ENCODE measurements at places on chromosomes 16 and 17.

- no peak for DNase-seq
These were observed 103.0 kb upstream of the SHISA6 start for GRCh38 chr17:11138023-11138422.

GRCh38 chr17:61338874-61339478 is 60.7 kb upstream of the TBX2 start:
- DNase-seq, result no peak

- no peak for DNase-seq
These were observed 117.6 kb upstream of the ZNF750 start for GRCh38 chr17:82957469-82957795.

DNA sequence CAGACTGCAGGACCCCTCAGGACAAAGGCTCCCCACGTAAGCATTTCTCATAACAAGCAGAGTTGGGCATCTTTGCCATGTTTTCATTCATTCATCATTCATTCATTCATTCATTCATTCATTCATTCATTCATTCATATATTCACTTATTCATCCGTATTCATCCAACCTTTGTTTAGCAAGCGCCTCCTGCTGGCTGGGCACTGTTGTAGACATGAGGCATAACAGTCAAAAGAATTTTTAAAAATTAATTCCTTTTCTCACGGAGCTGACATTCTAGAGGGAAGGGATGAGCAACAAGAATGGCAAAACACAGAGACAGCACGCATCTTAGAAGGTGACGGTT is 351.7 kb upstream of the TNRC6C start:
- DNase-seq, result no peak

DNA sequence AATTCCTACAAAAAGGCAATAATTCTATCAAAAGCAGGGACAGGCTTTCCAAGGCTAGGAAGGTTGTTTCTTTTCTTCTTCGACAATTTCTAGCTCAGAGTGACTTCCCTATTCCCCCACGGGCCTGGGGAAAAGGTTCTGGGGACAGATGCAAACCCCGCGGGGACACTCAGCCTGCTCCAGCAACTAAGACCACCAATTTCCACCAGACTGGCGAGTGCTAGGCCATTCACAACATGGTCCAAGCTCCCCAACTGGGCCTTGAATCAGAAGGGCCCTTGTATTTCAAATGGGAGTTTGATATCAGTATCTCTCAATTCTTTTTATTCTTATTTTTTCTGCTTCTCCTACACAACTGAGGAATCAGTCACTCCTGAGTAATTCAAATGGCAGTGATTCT is 86.7 kb downstream of the USP31 start:
- DNase-seq, result no peak

DNA sequence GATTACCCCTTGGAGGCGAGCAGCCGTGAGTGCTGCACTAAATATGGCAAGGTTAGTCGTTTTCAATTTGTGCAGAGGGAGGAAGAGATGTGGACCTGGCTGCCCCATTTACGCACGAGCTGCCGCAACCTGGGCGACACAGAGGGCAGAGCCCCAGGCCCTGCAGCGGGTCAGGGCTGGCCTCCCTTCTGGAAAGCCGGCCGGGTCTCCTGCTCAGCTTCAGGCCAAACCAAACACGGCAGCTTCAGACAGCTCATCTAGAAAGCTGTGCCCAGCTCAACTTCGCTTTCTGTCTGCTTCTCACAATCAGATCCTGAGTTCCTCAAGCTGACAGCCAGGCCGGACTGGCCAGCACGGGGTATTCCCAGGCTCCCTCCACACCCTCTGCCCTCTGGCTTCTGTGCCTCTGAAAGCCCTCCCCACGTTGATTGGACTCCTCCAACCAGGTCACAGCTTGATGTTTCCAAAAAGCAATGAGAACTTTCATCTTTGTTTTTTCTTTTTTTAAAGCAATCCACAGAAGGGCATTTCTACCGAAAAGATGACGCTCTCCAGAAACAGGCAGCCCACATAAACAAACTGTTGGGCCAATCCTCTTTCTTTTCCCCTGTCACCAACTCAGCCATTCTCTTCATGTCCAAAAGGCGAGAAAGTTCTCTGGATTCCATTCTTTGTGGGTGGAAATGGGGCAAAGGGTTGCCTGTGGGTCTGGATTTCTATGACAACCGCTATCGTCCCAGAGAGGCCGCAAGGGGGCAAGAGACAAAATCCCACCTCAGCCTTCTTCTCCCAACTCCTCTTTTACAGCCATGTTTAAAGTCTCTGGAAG is 189.0 kb downstream of the ZFHX3 start:
- peak; percentile 69 for DNase-seq

DNA sequence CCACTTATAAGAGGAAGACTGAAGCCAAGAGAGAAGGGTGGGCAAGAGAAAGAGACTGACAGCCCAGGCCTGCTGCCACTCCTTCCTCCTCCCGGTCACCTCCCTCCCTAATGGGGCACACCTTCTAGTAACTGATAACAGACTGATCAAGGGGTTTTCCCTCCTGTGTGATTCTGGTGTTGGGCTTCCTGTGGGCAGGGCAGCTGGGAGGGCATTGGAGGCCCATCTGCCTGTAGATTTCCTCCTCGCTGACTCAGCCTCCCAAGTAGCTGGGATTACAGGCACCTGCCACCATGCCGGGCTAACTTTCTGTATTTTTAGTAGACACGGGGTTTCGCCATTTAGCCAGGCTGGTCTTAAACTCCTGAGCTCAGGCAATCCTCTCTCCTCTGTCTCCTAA is 16.2 kb downstream of the CA4 start:
- DNase-seq, result no peak

DNA sequence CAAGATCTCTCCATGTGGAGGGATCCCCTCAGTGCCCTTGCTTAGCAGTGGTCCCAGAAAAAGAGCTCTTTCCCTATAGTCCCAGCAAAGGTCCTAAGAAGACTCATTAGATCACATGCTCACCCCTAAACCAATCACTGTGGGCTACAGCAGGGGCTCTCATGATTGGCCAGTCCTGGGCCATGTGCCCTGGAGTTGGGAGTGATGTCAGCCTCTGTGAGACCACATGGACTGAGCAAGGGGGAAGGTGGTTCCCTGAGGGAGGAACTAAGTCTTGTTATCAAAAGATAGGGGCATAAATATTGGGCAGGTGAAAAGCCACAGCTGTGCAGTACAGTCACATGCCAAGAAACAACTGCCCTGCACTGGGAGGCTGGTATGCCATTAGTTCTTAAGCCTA is 51.3 kb downstream of the SCNN1B start:
- no peak for DNase-seq

DNA sequence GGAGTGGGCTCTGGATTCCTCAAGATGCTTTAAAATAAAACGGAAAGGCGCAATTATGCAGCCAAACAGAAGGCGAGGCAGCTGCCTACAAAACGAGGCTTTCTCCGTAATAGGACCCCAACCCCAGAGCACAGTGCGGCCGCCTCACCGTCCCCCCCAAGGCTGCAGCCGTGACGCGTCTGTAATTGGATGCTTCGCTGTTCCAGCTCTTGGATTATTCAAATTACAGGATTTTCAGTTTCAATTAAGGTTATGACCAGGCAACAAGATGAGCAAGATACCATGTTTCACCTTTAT is 37.3 kb upstream of the ABR start:
- no peak for DNase-seq

DNA sequence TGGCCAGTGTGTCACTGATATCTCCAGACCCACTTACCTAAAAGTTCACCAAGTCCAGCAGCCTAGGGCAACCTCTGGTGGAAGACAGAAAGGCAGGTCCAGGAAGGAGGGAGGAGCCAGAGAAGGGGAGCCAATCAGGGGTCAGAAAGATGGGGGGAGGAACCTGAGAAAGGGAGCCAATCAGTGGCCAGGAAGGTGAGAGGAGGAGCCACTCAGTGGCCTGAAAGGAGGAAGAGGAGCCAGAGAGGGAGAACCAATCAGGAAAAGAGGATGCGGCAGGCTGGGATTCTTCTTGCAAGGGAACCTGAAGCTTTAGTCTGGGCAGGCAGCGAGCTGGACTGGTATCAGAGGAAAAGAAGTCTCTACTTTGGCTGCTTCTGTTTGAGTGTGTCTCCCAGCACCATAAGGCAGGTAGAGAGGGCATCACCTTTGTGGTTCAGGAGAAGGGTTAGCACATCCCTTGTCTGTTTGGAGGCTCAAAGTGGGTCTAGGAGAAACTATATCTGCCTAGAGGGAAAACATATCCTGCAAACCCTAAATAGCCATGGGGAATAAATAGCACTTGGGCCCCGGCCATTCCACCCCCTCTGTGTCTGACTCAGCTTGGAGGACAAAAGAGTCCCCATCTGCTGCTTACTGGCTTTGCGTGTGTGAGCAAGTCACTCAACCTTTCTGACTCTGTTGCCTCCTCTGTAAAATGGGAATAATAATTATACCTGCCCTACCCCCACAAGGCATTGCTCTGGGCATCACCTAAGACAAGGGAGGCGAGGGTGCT is 43.4 kb upstream of the CRHR1 start:
- peak; percentile 72 for DNase-seq

DNA sequence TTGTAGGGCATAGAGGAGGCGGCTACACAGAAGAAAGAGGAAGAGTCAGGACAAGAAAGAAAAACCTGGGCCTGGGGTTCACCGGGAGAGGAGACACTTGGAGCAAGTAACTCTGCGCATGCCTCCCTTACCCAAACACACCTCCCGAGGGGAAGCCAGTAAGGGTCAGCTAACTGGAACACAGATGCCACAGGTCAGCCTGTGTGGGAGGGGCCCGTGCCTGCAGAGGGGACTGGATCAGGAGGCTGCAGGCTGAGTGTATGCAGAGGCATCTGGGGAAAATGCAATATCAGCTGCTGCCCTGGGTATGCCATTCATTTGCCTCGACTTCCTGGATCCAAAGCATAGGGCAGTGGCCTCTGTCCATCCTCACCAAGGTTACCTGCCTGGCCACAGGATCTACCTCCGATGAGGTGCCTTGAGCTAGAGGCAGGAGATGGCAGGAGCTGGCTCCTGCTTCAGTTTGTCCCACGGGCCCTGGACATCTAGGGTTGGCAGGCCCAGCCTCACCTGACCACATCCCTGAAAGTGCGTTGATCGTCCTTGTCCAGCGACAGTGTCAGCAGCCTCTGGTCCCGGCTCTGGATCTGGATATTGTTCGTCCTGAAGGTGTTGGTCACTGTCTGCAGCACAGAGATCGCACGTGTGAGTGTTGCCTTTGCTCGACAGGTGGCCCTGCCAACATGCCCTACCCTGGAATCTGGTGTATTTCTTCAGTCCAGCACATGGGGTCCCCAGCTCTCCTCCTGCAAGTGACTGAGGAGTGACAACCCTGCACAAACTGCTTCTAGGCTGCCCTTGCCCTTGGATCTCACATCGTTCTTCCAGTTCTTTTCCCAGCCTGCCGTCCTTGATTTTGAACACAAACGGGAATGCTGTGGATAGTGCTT is 4.6 kb upstream of the MFSD6L start:
- no peak for DNase-seq

DNA sequence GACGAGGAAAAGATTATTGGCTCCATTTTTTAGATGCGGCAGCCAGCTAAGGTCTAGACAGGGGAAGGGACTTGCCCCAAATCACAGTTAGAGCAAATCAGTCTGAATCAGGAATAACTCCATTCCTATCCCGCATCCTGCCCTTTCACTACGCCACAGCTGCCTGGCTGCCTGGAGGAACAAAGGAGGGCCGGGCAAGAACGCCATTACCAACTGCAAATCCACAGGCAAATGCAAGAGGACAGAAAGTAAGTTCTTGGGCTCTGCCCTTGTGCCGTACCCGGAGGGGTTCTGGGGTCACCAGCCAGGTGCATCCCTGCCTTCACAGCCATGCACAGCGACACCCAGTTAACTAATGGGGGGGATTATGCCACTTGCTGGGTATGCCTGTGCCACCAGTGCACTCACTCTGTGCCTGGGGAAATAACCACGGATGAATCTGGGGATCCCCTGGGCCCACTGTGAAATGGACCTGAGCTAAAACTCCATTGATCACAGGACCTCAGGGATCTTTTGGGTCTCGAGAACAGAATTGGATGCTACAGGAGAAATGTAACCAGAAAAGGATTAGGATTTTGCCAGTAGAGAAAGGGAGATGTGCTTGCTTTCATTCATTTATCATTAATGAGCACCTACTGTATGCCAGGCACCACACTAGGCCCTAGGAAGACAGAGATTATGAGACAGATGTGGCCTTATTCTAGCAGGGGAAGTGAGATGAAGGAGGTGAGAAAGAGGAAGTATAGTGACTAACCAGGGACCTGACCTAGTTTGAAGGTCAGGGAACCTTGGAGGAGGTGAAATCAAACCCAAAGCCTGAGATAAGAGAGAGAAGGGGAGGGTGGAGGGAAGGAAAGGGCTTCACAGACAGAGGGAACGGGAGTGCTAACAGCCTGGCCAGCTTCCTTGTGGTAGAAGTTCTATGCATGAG is 17.7 kb downstream of the BCL7C start:
- peak; percentile 45 for DNase-seq

GRCh38 chr16:10590342-10590741 is 9.9 kb upstream of the EMP2 start:
- DNase-seq, result no peak

- no peak for DNase-seq
These were observed 84.7 kb downstream of the YPEL2 start for GRCh38 chr17:59416184-59416583.

- peak; percentile 35 for DNase-seq
These were observed 2.5 kb upstream of the CDYL2 start for GRCh38 chr16:80806927-80807340.

DNA sequence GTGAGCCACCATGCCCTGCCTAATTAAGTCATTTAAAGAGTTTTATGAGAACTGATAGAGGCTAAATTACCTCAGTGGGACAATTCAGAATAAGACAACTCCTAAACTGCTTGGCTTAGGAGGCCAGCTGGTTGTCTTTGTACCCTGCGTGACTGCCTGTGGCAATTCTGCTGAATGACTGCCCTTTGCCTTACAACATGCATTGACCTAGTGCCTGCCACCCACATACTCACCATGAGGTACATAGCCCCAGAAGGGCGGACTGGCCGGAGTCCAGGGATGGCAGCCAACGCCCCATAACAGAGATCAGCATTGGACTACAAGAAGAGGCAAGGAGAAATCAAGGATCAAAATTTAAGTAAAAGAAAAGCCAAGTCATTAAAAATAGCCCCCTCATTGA is 7.3 kb downstream of the TAT start:
- DNase-seq, result no peak

GRCh38 chr16:76705892-76706291 is 428.7 kb downstream of the CNTNAP4 start:
- no peak for DNase-seq

DNA sequence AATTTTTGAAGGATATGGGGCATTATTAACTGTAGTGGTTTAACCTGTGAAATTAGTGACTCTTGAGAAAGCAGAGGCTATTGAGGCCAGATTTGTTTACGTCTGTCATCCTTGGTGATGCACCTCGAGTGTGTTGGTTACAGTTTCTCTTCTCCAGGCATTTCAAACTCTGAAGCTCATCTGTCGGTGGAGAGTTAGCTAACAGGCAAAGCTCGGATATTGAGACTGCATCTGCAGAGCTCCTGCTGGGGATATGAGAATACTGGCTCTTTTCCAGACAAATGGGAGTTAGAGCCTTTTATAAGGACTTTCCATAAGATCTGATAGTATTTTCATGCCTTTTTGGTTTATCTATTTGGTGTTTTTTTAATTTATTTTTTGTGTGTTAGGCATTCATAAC is 6.7 kb downstream of the CLEC16A start:
- no peak for DNase-seq

Measured in AG08396 (cell line).